MM.1S (cell line): ENCODE measurements at places on chromosomes 5 and 9.

GRCh38 chr5:142313682-142314081, 11.1 kb downstream of the SPRY4 start:
- H3K27me3 ChIP-seq, result no peaks in the 10 kb centered on the region
- H3K27ac ChIP-seq, result no peak overlapping the region
- H3K4me3 ChIP-seq, result no peak overlapping the region
- no peak for DNase-seq
- H3K36me3 ChIP-seq, result no peaks in the 10 kb centered on the region
- H3K4me1 ChIP-seq, result no peaks in the 10 kb centered on the region

DNA sequence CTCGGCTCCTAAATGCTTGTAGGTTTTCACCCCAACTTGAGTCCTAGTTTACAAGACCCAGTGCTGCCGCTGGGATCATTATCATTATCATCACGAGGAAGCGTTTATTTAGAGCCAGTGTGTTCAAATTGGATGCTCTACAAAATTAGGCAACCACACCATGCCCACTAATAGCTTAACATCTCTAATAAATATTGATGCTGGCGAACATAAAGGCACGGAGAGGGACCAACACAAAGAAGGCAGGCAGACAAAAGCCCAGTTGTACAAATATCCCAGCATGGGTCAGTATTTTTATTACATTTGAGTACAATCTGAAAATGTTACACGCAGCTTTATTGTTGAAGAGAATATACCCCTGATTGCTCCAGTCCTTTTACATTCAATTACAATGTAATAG, 4.7 kb downstream of the CFAP77 start:
- peaks cover 83% of the 10 kb centered on the region for H3K27me3 ChIP-seq
- no peak overlapping the region for H3K27ac ChIP-seq
- DNase-seq, result no peak
- peaks cover 10% of the 10 kb centered on the region; the same call in 1 of the 2 replicates for H3K4me1 ChIP-seq
- no peak overlapping the region for H3K4me3 ChIP-seq

GRCh38 chr9:120438836-120439546, 141.0 kb downstream of the CDK5RAP2 start:
- no peaks in the 10 kb centered on the region for H3K27me3 ChIP-seq
- H3K4me1 ChIP-seq, result no peaks in the 10 kb centered on the region
- DNase-seq, result peak; percentile 10
- no peak overlapping the region for H3K27ac ChIP-seq
- no peak overlapping the region for H3K4me3 ChIP-seq

GRCh38 chr5:111233052-111233374, 8.8 kb downstream of the CAMK4 start:
- DNase-seq, result no peak
- peaks cover 56% of the 10 kb centered on the region for H3K27me3 ChIP-seq
- H3K4me3 ChIP-seq, result no peak overlapping the region

DNA sequence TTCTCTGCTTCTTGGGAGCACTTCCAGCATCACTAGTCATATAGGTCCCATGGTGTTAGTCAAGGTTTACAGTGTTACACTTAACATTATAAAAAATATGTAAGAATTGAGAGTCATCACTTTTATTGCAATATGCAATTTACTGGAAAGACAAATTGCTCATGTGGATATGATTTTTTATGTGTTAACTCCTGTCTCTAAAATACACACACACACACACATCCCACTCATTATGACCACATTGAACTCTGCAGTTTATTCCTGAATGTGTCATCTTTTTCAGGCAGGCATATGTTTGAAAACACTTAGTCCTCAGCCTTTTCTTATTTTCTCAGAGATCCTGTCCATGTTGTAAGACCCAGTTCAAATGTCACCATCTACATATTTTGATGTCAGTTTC, 148.5 kb upstream of the MRPS30 start:
- no peaks in the 10 kb centered on the region for H3K27me3 ChIP-seq
- no peaks in the 10 kb centered on the region for H3K36me3 ChIP-seq
- H3K4me3 ChIP-seq, result no peak overlapping the region
- DNase-seq, result no peak
- H3K4me1 ChIP-seq, result no peaks in the 10 kb centered on the region
